NCI-H1092 treated with DMSO at 0.1 percent for 48 hours (cell line): ENCODE measurements at places on chromosomes 11 and 22.
A peak's percentile ranks its signal among the peaks of the same experiment; 100 is the strongest.

DNA sequence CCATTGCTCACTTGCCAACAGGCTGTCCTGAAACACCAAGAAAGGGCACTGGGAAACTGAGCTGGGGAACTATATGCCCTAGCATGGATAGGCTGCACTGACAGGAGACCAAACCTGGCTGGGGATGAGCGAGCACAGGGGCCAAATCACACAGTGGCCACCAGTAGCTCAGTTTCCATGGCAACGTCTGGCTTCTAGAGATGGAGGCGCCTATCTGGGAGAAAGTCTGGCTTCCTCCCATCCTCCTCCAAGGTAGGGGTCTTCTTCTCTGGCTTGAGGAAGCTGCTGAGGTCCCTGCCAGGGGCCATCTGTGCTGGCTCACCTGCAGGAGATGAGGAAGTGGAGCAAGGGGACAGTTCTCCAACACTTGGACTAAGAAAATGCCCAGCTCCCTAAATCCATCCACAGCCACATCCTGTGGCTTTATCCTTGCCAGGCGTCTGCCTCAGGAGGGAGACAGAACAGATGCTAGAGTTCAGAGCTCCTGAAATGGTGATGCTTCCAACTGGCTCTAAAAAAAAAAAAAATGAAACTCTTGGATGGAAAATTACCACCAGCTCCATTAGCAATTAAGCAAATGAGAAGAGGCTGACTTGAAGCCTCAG lies 48.3 kb downstream of the SYT13 start:
- DNase-seq, result no peak

GRCh38 chr22:31574055-31574670 lies 77.8 kb downstream of the SFI1 start:
- DNase-seq, result no peak

DNA sequence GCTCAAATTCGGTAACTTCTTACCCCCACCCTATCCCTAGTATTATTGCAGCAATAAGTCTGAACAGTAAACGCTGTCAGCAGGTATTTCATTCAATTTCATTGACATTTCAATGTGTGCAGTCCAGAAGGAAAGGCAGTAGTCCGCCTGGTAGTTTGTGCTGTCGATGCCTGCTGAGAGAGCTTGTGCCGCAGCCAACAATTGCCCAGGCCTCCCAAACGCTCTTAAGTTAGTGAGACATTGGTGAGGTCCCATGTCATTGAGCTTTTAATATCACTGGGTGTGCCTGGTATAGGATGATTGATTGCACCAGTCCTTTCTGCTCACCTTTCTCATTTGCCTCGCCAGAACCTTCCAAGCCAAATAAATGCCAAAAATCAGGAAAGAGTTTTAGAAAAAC lies 28.1 kb downstream of the ALKBH3 start:
- DNase-seq, result no peak

DNA sequence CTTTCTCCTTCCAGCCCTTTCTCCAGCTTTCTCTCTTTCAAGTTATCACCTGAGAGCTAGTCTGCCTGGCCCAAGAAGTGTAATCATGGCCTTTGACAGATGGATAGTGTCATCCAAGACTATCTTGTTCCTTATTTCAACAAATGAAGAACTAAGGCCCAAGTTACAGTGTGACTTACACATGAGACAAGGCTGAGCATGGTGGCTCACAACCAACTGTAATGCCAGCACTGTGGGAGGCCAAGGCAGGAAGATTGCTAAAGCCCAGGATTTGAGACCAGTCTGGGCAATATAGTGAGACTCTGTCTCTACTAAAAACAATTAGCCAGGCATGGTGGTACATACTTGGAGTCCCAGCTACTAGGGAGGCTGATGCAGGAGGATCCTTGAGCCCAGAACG lies 3.7 kb upstream of the RANGAP1 start:
- no peak for DNase-seq

GRCh38 chr22:18023509-18024275 lies 669 bp downstream of the MICAL3 start:
- DNase-seq, result peak; percentile 74

- DNase-seq, result no peak
Observed at GRCh38 chr11:872799-873198, 30.1 kb downstream of the TSPAN4 start.

- no peak for DNase-seq
Observed at GRCh38 chr11:6654281-6655019, 1.2 kb downstream of the DCHS1 start.

GRCh38 chr22:47041271-47042115 lies 279.0 kb downstream of the TBC1D22A start:
- DNase-seq, result no peak

DNA sequence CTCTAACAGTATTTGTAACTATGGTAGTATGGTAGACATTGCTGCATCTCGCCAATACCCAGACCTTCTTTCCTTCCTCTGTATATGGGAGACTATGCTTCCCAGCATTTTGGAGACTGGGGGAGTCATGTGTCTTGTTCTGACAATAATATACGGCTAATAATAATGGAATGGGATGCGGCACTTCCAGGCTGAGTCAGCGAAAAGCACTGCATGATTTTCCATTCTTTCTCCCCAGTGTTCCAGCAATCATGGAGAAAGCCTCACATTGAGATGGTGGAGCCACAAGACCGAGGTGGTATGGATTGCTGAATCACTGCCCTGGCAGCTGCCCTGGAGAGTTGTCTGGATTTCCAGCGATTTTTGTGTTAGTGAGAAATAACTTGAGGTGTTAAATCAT lies 77.1 kb upstream of the FIBIN start:
- no peak for DNase-seq

- no peak for DNase-seq
Observed at GRCh38 chr22:38712486-38713207, 6.9 kb downstream of the GTPBP1 start.

GRCh38 chr22:22888571-22889353 lies 1.1 kb downstream of the IGLL5 start:
- DNase-seq, result no peak

DNA sequence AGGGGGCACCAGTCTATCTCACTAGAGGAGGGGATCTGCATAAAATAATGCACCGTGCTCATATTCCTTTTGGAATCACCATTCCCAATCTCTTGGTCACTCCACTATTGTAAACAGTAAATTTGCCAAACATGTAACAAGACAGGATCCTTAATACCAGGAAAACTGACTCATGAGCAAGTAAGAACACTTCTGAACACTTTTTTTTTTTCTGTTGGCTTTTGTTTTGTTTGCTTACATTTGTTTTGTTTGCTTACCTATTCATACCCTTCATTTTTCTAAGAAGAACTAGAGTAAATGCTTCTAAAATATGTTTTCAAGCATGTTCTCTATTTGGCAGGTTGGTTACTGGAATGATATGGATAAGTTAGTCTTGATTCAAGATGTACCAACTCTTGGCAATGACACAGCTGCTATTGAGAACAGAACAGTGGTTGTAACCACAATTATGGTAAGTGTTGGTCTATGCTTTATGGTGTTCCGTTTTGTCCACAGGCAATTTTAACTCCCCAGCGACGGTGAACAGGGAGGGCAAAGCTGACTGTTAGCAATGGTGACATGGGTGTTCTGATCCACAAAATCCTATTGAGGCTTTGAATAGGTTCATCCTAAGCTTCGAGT lies 111.8 kb downstream of the MSANTD4 start:
- peak; percentile 6 for DNase-seq

DNA sequence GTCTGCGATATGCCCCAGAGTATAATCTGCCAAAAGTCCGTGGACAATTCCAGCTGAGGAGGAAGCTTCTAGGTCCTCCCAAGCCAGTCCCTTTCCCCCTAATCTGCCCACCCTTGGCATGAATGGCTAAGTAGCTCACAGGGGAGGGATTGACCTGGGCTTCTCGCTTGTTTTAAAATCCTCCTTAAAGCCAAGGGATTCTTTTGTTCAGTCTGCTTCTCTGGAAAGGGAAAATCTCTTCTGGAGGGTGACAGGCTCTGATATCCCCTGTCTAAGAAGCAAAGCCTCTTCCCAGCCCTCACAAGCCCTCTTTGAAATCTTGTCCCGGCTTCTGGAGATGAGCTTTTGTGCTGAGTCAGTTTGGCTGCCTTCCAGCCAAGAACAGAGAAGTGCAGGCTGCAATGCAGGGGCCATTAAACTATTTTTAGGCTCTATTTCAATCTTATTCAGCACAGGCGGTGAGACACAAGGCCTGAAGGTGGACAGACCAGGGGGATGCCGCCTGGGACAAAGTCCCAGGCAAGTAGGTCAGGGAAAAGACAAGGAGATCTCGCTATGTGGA lies 23.9 kb downstream of the NEFH start:
- no peak for DNase-seq

DNA sequence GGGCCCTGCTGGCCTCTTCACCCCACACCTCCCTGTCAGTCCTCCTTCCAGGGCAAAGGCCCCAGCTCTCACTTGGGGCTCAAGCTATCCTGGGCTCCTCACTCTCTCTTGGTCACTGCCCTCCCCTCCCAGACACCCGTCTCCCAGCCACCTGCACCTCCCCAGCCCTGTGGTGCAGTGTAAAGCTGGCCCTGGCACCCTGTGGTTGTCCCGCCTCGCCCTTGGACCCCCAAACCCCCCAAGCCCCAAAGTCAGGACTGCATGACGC lies 16.8 kb upstream of the PPARA start:
- DNase-seq, result no peak

DNA sequence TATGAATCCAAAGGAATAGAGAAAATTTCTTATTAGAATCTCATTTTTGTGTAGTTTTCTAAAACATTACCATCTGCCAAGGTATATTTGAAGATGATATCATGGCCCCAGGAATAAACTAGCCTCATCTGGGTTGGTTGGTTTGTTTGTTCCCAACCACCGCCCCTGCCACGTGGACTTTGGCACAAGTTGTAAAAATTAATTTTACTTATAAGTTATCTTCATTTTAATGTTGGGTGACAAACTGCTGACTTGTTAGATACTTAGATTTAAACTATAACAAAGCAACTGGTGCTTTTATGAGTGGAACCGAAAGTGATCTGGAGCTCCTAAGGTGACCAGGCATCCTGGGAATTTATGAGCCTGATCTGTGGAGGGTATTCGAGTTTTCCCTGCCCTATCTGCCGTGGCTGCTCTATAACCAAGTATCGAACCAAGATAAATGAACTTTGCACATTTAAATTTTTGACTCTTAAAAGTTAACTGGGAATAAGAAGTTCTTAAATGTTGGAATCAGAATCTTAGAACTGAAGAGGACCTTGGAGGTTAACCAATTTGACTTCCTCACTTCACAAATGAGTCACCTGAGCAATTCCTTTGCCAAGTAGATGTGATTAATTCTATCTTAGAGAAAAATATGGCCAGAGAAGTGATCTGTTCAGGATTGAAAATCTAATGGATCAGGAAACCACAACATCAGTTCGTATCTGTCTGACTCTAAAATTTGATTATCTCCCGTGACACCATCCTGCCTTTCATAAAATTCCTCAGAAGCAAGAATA lies 129.1 kb upstream of the ARHGAP42 start:
- no peak for DNase-seq

- no peak for DNase-seq
Observed at GRCh38 chr11:96185220-96185768, 157.7 kb downstream of the MAML2 start.

DNA sequence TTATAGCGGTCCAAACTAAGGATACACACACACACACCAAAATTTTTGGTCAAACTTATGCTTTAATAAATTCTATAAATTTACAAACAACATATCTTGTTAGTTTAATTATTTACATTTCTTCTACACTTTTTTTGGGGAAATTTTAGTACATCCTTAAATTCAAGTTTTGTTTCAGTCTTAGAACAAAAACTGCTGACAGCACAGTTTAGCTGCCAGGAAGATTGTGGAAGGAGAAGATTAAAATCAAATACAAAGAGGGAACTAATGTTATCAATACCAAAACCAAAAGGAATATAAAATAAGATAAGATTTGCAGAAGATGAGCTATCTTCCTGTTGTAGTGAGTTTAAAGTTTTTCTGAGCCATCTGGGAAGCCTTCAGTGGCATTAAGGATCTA lies 368.8 kb downstream of the AASDHPPT start:
- no peak for DNase-seq

DNA sequence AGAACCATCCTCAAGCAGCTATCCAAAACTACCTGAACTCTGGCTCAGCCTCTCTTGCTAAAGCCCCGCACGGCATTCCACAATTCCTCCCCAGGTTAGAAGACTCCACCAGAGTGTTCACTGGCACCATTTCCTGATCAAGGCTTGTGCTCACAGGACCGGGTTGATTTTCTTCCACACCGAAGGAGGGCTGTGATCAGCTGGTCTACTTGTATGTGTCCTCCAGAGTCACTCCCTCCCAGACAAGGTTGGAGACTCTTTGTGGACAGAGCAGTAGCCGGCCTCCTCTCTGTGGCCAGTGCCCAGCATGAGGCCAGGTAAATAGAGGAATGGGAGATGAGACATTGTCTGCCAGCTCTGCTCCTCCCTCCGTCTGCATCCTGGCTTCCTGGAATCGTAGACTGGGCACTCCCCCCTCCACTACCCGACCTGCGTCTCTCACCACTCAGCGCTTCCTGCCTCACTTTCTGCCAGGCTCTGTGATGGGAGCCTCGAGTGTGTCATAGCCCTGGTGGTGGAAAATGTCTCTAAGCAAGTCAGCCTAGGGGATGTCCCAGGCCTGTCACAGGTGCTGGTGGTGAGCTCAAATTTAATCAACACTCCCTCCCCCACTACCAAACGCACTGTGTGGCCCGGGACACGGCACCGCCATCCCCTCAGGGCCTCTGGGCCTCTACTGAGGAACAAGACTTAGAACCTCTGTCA lies 12.5 kb upstream of the TMPRSS6 start:
- DNase-seq, result no peak

DNA sequence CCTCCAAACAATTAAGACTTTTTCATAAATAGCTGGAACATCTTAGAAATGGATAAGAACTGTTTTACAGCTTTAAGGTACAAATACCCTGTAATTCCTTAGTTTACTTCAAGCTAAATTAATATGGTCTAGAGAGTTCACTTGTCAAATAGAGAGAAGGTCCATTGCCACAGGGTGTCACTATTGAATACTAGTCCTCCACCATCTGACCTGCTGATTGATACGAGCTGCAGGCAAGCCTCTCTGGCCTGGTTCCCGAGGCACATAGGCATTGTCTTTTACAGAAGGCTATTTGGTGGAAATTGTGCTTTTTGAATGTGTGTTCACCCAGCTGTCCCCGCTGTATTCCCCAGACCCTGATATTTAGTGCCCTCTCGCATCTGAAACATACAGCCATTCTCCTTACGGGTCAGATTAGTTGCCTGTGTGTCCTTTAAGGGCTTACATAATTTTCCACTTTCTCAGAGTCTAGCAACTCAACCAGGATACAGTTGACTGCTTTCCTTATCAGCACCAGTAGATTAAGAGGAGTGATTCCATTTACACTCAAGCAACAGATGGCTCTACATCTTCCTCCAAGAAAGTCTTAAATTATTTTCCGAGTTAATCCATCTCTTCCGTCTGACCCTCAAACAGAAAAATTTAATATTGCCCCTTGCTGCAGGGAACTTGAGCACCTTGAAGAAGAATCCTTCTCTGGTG lies 788.8 kb upstream of the FAT3 start:
- DNase-seq, result no peak

DNA sequence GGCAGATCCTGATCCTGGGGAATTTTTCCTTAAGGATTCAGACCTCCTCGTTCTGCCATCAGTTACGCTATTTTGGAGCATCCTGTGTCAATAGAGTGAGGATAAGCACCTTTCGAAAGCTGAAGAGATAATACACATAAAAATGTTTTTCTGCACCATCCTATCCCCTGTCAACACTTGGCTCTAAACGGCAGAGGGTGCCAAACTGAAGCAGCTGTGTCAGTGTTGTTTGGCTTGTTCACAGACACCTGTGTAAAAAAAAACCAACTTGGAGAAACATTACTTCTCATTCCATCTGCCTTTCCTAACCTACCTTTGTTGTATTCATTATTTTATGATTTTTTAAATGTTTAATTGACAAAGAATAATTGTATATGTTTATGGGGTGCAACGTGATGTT lies 417.0 kb upstream of the DDI1 start:
- peak; percentile 51 for DNase-seq

GRCh38 chr11:63961608-63962412 lies 12.6 kb upstream of the COX8A start:
- DNase-seq, result peak; percentile 22
